ENCODE measurements at places on chromosomes 11 and 22.

- DNase-seq, result no peak
These were observed 110.0 kb downstream of the KIAA1671 start for GRCh38 chr22:25062386-25063085.

DNA sequence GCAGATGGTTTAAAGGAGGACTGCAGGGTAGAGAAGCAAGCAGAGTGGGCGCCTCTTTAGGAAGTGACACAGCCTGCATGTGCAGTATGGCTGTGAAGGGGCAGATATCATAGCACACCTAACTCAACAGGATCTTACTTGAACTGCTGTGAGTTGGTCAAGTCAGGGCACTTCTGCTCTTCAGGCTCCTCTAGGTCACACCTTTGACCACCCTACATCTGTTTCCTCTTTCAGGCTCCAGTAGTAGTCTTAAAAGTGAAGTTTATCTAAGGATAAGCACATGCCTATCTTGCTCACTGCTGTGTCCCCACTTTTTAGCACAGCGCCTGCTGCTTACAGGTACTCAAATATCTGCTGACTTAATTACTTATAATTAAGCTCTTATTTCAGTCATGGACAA, 6.5 kb downstream of the MRPL16 start:
- no peak for DNase-seq

DNA sequence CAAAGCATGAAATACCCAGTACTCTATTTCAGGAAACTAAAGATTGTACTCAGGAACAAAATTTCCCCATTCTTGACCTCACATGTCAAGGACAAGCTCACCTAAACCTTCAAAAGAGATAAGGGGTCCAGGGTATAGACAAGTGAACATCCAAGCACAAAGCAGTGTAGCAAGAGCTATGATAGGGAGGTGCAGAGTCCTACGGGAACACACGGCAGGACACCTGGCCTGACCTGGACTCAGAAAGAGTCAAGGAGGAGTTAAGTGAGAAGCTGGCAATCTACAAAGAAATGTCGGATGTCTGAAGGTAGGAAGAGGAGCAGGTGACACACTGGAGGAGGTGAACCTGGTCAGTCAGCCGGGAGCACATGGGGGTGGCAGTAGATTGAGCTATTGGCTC, 67.1 kb upstream of the LDLRAD3 start:
- DNase-seq, result no peak

- no peak for DNase-seq
These were observed 43.4 kb downstream of the BCR start for GRCh38 chr22:23223569-23224317.

DNA sequence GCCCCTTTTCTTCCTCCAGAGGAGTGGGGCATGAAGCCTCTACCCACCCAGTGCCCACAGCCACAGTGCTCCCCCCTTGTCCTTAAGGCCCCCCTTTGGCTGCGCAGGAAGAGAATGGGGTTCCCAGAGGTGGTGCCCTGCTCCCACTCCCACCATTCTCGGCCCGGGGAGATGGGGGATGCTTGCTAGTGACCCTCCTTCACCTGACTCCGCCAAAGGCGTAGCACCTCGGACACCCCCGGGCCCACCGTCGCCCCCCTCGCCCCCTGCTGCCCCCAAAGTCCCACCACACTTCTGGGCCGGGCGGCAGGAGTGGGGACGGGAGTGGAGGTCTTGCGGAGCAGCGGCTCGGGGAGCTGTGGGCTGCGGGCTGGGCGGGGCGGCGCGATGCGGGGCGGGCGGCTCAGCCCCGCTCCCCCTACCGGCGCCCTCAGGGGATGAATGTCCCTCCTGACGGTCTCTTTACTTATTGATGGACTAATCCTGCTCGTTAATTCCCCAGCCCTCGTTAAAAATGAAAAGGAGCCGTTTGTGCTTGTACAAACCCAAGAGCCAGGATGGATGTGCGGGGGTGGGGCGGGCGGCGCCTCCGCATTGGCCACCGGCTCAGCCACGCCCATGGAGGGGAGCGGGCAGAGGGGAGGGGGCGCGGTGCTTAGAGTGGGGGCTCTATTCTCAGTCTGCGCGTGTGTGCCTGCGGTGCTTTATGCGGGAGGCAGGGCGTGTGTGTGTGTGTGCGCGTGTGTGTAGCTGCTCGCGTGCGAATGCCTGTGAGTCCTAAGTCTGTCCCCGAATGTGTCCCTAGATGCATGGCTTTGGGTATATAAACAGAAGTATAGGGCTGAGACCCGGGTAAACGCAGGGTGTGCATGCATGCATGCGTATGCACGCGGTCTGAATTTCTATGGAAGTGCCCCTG, 25.6 kb downstream of the SYT7 start:
- DNase-seq, result no peak

DNA sequence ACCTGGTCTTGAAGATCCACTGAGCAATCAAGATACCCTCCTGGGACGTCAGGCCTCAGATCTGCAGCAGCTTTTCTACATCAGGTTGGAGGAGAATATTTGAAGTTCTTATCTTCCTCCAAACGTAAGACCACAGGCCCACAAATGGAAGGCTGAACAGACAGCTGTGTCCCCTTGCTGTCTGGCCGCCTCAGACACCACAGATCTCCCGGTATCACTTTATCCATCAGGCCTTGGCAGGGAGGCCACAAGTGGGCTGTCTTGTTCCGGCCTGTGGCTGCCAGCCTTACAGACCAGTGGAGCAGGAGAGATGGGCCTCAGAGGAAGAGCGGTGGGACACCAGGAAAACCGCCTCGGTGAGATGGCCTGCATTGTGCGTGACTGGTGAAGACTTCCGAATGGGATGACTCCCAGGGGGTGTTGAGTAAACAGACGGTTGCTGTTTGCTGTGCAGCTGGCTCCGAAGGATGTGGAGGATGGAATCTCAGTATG, 15.9 kb downstream of the UBASH3B start:
- DNase-seq, result no peak

- DNase-seq, result no peak
These were observed 419.6 kb upstream of the KIRREL3 start for GRCh38 chr11:127420139-127420538.

- no peak for DNase-seq
These were observed 47.4 kb upstream of the OR4B1 start for GRCh38 chr11:48169259-48169658.

DNA sequence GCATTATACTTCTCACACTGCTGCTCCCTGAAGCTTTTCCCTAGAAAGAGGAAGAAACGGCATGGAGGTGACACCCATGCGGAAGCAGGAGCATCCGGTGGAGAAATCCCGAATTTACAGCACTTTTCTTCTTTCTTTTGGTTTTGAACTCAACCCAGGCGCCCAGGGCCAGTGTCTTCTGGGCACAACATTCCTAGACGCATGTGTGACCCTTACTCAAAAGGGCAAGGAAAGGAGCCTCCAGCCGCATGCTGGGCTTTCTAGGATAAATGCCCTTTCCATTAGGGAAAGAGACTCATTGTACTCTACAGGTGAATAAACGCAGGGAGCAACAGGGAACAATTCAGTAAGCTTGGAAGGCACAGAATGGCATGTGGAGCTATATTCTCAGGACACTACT, 19.5 kb downstream of the ADAMTS8 start:
- DNase-seq, result no peak

DNA sequence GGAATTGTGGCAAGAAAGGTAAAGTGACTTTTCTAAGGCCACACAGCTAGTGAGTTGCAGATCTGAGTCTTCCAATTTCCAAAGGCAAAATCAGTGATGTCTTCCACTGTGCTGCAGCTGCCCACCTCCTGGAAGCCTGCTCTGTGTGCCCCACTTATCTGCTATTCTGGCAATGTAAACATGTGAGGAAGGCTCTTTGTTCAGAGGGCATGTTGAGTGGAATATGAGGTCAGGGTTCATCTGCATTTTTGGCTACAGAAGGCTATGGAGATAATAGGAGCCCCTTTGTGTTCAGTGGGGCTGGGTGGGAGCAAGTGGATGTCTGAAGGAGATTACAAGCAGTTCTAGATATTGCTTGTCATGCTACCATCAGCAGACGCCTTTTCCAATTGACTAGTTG, 396.2 kb downstream of the BUD13 start:
- no peak for DNase-seq

- DNase-seq, result peak; percentile 70
These were observed 206.4 kb upstream of the E2F8 start for GRCh38 chr11:19447150-19447566.

DNA sequence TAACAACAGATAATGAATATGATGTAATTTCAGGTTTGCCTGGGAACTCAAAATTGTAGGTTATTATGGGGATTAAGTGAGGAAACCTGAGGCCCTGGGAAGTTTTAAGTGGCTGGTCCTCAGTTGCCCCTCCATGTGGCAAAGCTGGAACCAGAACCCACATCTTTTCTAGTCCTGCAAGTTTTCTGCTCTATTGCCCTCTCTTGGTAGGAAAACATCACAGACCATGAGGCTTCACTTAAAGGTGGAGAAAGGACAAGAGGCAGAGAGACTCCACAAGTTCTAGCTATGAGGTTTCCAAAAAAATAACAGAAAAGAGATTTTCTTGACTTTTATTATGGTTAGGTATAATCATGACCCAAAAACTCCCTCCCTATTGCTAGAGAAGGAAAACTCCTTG, 115.5 kb upstream of the DDI1 start:
- DNase-seq, result no peak

DNA sequence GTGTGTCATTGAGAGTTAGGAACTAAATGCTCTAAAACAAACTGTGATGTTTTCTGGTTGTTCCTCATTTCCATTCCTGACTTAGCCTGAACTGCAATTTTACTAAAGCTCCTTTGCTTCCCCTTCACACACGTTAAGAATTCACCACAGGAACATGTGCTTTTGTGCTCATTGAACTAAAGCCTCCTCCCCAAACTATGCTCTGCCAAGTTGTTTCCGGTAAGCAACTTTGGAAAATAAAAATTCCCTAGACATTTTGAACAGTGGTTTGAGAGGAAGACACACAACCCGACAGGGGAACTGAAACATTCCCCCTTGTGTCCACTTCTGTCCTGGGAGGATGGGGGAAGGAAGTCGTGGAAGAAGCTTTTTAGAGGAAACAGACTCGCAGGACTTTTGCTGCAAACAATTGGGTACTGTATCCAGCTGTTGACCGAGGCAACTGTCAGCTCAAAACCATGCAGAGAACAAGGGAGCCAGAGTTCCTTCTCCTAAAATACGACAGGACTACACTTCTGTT, 66.9 kb downstream of the GAB2 start:
- DNase-seq, result peak; percentile 58

DNA sequence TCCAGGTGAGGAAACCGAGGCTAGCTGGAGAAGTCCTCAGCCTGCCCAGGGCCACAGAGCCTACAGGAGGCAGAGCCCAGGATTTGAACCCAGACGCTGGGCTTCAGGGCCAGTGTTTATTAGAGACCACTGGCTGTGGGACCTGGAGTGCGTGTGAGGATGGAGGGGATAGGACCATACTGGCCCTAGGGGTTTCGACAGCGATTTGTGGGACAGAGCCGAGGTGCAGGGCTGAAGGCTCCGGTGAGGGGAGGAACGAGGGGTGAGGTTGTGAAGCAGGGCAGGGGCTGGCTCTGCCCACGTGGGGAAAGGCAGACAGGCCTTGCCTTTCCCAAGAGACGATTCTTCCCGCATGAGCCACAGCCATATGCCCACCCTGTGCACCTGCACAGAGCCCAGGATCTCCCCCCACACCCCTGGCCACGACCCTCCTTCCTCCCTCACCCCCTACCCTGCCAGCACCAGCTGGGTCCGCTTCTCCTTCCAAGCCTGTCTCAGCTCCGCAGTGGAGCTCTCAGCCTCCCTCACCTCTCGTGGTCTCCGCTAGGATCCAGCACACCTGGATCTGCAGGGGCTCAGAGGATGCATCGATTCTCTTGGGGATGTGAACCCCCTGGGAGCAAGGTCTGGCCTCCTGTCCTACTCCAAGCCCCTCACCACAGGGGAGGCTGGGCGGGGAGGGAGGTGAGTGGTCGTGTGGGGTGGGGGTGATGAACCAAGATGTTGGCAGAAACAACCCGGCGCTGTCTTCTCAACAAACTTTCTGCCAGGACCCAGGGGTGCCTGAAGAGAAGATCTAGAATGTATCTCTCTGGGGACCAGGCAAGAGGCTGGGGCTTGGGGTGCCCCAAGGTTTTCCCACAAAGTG, 58.4 kb downstream of the RTL6 start:
- no peak for DNase-seq

DNA sequence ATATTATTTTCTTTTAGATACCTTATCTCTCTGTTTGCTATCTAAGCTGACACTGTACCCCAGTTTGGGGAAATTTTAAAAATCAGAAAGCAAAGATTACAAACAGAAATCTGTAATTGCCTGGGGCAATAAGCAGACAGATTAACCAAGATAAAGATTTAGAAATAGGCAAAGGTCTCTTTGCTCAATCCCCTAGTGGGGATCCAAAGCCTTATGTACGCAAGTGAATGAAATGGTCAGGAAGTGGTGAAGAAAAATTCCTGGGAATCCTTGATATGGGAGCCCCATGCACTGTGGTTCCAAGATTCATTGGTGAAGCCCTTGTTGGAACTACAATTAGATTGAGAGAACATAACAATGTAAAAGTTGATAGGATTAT, 139.5 kb upstream of the GUCY1A2 start:
- DNase-seq, result peak; percentile 8

DNA sequence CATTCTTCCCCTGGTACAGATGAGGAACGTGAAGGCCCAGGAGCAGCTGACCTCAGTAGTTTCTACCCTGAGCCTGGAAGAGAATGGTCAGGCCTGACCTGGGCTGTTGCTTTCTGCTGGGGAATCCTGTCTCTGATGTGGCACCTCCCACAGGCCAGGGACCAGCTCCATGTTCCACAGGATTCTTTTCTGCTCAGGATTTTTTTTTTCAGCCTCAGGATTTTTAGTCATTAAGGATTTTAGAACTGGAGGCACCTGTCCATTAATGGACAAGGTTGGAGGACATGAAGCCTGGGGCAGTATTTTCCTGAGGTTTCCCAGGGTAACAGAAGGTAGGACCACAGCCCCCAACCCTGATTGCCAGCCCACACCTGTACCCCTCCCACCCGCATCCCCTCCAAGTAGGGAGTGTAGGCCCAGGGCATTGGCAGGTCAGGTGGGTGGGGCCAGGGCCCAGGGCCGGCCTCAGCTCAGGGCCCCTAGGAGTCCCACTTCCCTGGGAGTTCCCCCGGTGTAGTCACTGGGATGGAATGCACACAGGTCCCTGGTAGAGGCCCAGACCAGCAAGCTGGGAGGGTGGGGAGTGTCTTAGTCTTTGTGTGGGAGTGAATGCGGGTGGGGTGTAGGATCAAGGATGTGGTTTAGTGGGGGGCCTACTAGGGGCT, 16.1 kb downstream of the BIK start:
- peak; percentile 75 for DNase-seq

GRCh38 chr22:24401931-24402367, 25.4 kb upstream of the ADORA2A start:
- no peak for DNase-seq

DNA sequence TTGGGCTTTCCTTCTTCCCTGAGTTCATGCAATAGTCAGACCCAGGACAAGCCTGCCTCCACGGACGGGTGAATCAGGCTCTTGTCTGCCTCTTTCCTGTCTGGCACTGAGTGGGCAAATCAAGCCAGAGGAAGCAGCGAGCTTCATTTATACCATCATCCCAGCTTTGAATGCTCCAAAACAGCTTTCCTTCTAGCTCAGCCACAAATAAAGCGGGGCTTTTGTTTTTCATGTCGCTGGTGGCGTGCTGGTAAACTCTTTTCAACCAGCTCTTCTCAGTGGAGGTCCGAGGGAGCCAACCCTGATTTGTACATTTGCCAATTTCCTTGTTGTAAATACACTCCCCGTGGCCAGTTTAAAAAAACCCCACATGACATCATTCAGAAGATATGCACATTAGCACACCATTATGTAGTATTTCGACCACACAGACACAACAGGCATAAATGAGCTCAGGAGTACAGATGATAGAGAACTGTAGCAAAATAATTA, 8.6 kb downstream of the C11orf91 start:
- peak; percentile 98 for DNase-seq

All from fibroblast of upper back skin (primary cell).